ENCODE measurements at places on chromosomes 3 and 15.

DNA sequence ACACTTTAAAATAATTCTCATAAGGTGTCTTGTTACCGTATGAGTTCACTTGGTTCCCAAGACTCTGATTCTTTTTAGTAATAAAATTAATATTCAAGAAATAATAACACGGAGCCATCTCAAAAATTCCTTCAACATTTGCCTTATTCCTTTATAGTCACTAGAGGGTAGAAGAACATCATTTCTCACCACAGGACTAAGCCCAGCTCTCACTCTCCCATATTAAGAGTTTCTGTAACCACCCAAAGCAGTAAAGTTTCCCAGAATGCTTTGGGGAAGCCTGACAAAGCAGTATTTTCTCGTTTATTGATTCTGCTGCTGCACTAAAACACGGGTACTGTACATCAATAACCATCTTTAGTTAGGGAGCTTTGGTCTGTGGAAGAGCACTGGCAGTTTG is 114.9 kb downstream of the MCTP2 start:
- no peaks in the 10 kb centered on the region for H3K27me3 ChIP-seq
- H3K36me3 ChIP-seq, result peaks cover 8% of the 10 kb centered on the region
- DNase-seq, result no peak
- H3K27ac ChIP-seq, result no peak overlapping the region
- no peak overlapping the region for H3K4me3 ChIP-seq

GRCh38 chr15:70418943-70419342 is 321.2 kb upstream of the TLE3 start:
- peaks cover 2% of the 10 kb centered on the region for H3K4me1 ChIP-seq
- peaks cover 2% of the 10 kb centered on the region for H3K36me3 ChIP-seq
- H3K27me3 ChIP-seq, result peaks cover 46% of the 10 kb centered on the region

- no peak overlapping the region for H3K4me3 ChIP-seq
- no peaks in the 10 kb centered on the region for H3K4me1 ChIP-seq
- no peak overlapping the region for H3K27ac ChIP-seq
- no peaks in the 10 kb centered on the region for H3K36me3 ChIP-seq
Observed at GRCh38 chr3:96657710-96658109, 156.7 kb upstream of the EPHA6 start.

DNA sequence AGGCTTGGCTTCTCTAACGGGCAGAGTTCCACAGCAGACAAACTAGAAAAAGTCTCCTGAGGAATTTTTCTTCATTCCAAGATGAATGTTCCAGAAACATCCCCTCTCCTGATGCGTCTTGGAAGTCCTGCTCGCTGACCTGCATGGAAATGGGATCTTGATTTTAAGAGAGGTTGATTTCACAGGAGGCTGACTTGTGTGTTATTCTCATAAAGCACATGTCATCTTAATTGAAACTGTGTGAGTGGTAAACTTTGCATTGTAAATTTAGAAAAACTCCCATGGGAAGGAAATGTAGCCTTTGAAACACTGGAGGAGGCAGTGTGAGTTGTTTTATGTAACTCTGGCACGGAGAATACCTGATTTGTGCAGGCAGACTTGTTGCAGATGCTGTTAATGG is 337.8 kb upstream of the NR2E3 start:
- no peak for DNase-seq
- H3K4me1 ChIP-seq, result peaks cover 2% of the 10 kb centered on the region
- no peaks in the 10 kb centered on the region for H3K27me3 ChIP-seq
- no peak overlapping the region for H3K27ac ChIP-seq
- no peaks in the 10 kb centered on the region for H3K36me3 ChIP-seq

GRCh38 chr3:145869958-145870357 is 291.0 kb downstream of the PLOD2 start:
- DNase-seq, result no peak
- no peak overlapping the region for H3K4me3 ChIP-seq
- no peaks in the 10 kb centered on the region for H3K4me1 ChIP-seq
- no peaks in the 10 kb centered on the region for H3K27me3 ChIP-seq
- no peaks in the 10 kb centered on the region for H3K36me3 ChIP-seq

GRCh38 chr3:159763011-159763601 is 225.5 kb upstream of the IL12A start:
- H3K4me1 ChIP-seq, result peaks cover 12% of the 10 kb centered on the region
- peak; percentile 55 for DNase-seq
- H3K27ac ChIP-seq, result peak overlapping the region; percentile 78
- no peaks in the 10 kb centered on the region for H3K36me3 ChIP-seq
- peaks cover 64% of the 10 kb centered on the region for H3K27me3 ChIP-seq

- no peak overlapping the region for H3K4me3 ChIP-seq
- no peak overlapping the region for H3K27ac ChIP-seq
- H3K27me3 ChIP-seq, result peaks cover 14% of the 10 kb centered on the region
- DNase-seq, result no peak
Observed at GRCh38 chr3:45367453-45367871, 20.9 kb upstream of the LARS2 start.

DNA sequence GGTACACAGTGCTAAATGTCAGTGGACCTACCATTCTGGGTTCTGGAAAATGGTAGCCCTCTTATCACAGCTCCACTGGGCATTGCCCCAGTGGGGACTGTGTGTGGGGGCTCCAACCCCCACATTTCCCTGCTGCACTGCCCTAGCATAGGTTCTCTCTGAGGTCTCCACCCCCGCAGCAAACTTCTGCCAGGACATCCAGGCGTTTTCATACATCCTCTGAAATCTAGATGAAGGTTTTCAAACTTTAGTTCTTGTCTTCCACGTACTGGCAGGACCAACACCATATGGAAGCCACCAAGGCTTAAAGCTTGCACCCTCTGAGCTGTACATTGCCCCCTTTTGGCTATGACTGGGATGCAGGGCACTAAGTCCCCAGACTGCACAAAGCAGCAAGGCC is 788.2 kb upstream of the ALCAM start:
- no peaks in the 10 kb centered on the region for H3K36me3 ChIP-seq
- DNase-seq, result no peak
- H3K4me1 ChIP-seq, result no peaks in the 10 kb centered on the region
- H3K27me3 ChIP-seq, result no peaks in the 10 kb centered on the region
- H3K4me3 ChIP-seq, result no peak overlapping the region

DNA sequence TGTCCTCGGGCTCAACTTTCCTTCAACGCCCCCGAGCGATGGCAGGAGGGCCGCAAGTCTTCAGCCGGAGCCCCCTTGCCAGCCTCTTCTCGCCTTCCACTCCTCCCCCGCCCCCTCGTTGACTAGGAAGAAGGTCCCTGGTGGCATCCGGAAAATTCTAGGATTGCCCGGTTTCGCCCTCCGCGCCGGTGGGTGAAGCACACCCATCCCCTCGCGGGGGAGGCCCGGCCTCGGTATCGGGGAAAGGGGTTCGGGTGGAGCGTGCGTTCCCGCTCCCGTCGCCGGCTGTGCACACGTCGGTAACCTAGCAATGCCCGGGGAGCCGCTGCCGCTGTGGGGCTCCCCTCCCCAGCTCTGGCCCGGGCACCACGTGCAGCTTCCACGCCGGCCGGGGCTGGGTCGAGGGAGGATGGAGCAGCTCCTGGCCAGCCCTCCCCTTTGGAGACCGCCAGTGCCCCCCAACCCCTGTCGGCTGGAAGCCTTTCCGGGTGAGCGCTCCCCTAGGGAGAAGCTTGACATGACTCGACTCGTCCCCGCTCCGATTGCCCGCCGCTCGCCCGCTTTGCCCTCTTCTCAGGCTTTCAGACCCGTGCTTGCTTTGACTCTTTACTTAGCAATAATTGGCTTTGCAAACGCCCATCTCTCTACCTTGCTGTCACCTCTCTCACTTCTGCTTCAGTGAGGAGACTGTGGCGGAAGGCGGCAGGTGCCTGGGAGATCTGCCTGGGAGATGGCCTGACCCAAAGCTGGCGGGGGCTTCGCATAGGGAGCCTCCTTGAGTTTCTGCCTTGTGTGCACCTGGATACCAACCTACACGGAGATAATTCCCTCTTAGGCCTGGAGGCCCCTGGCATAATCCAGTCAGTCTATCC is 1.3 kb downstream of the CACNA1D start:
- DNase-seq, result no peak
- H3K4me3 ChIP-seq, result no peak overlapping the region
- no peak overlapping the region for H3K27ac ChIP-seq
- H3K36me3 ChIP-seq, result no peaks in the 10 kb centered on the region
- peaks cover 1% of the 10 kb centered on the region for H3K4me1 ChIP-seq
